ENCODE measurements at places on chromosomes 12 and 14.

- no peak for DNase-seq
These were observed 26.6 kb upstream of the GTF2A1 start for GRCh38 chr14:81247271-81247766.

- no peak for DNase-seq
These were observed 2.5 kb downstream of the ZBTB42 start for GRCh38 chr14:104803280-104803911.

DNA sequence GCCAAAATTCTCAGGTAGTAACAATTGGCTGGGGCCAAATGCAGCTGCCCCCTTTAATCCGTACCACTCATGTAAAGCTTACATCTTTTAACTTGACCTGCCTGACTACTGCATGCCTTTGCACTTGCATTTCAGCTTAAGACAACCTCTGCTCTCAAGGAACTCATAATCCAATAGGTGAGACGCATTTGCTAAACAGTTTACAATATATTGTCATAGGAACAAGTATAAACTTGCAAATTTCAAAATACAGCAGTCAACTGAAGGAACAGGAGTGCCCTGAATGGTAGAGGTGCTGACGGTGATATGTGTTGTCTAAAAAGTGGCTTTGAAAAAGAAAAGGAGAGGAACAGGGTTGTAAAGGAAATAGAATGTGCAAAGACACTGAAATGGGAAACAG lies 3.6 kb upstream of the BRMS1L start:
- no peak for DNase-seq

DNA sequence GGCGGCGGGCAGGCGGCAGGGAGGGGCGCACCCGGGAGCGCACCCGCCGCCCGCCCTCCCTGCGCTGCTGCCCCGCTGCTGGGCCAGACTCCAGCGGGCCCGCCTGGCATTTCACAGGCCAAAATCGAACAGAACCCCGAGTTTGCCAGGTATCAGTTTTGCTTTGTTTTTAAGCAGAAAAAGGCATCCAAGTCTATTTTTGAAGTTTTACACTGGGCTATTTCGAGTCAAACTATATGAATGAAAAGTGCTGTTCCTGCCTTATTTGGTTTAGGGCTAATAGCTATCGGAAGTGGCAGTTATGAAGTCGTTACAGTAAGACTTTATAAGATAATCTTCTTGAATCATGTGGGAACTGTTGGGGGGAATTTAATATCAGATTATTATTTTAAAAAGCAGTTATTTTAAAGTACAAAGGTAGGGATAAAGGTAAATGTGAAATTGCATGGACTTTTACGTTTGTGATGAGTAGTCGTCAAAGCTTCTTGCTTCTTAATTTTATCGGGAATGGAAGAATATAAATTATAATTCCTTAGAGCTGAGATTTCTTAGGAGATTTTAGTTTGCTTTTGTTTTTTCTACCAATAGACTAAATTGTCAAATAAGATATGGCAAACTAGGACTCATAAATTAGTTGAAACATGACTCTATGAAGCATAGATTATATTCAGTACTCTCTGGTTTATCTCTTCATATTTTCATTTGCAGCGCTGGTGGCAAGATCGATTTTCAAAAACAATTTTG lies 1.1 kb downstream of the MSRB3 start:
- DNase-seq: peak; percentile 7

GRCh38 chr14:99420711-99421110 lies 59.9 kb downstream of the SETD3 start:
- no peak for DNase-seq

- no peak for DNase-seq
These were observed 7.1 kb downstream of the MIA2 start for GRCh38 chr14:39240769-39241168.

DNA sequence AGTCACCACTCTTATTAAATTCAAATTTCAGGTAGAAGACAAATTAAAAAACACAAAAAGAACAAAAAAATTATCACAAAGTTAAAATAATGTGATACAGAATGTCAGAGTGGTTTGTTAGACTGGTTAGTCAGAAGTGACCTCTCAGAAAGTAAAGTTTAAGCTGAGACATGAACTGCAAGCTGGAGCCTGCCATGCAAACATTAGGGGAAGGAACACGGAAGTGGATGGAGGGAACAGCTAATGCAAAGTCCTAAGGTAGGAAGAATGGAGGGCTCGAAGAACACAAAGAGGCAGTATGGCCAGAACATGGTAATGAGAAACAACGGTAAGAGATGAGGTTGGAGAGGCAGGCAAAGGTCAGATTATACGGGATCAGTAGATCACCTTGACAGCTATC lies 41.7 kb downstream of the WDHD1 start:
- DNase-seq: no peak

- no peak for DNase-seq
These were observed 22.8 kb upstream of the USP44 start for GRCh38 chr12:95573951-95574576.

DNA sequence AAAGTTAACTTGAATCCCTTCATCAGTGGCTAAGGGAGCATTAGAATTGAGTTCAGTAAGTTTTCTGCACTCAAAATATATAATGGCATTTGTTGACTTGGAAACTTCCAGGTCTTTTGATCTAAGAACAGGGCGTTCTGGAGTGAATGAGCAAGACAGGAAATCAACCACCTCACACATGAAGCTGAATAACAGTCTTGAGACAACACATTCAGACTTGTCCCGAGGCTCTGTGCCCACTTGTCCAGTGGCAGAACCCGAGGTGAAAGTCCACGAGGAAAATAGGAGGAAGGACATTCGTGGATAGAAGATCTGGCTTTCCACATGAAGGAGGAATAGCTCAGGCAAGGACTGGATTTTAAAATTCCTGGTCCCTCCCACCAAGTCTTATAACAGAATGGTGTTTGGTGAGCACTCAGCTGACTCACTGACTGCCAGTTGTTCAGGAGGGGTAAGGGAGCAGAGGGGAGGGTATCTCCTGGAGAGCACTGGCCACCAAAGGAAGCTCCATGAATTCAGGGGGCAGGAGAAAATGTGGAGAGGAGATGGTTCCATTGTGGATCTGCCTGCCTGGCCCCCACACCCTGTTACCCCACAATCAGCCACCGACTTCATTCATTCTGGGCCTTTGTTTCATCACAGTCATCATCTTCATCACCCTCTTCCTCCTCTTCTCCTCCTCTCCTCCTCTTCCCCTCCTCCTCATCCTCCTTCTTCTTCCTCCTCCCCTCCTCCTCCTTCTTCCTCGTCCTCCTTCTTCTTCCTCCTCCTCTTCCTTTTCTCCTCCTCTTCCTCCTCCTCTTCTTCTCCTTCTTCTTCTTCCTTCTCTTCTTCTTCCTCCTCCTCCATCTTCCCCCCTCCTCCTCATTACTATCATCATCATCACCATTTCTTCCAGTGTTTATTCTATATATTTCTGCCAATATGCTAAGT lies 620.1 kb downstream of the MED13L start:
- DNase-seq: no peak

GRCh38 chr14:75144944-75145343 lies 18.1 kb upstream of the NEK9 start:
- no peak for DNase-seq

GRCh38 chr14:60327447-60328331 lies 78.7 kb downstream of the PPM1A start:
- peak; percentile 59 for DNase-seq

GRCh38 chr14:103194256-103195045 lies 71.2 kb downstream of the TNFAIP2 start:
- no peak for DNase-seq

DNA sequence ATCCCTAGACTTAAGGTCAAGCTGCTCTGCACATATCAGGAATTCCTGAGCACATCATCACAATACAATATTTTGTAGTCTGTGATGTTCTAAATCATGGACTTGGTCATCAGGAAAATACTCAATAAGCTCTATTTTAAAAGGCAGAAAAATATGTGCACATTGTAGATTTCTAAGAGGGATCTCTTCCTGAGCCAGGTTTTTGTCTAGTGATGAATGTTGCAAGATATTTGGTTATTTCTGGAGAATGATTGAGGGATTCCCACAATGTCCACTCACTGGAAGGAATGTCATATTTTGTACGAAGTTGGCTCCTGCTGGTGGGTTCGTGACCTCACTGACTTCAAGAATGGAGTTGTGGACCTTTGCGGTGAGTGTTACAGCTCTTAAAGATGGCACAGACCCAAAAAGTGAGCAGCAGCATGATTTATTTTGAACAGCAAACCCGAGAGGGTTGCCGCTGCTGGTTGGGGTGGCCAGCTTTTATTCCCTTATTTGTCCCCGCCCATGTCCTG lies 300.9 kb upstream of the DCN start:
- no peak for DNase-seq

DNA sequence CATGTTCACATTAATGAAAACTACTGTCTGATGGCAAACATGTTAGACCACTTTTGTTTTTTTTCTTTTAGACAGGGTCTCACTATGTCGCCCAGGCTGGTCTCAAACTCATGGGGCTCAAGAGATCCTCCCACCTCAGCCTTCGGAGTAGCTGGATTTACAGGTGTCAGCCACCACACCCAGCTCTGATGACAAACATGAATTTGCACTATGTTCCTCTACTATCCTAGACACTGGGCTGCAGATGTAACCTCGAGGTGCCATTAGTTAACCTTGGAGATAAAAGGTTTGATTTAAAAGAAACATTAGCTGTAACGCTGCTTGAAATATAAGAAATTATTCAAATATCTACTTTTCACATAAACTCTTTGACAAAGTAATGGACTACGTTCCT lies 8.1 kb downstream of the VPS37B start:
- no peak for DNase-seq

DNA sequence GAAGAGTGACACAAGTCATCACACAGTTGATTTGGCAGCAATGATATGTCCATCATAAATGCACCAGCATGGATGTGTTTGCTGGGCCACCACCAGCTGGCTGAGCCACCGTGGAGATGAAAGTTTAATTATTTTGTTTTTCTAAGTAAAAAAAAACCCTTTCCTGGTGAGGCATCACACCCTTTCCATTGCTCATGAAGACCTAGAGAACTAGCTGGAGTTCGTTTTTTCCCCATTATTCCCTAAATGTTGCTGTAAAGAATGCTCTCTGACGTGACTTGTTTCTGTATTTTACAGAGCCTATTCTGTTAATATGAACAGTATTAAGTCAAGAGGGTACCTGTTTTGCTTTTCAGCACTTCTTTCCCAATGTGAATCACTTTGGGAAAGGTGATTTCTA lies 257.9 kb downstream of the MSRB3 start:
- DNase-seq: no peak

DNA sequence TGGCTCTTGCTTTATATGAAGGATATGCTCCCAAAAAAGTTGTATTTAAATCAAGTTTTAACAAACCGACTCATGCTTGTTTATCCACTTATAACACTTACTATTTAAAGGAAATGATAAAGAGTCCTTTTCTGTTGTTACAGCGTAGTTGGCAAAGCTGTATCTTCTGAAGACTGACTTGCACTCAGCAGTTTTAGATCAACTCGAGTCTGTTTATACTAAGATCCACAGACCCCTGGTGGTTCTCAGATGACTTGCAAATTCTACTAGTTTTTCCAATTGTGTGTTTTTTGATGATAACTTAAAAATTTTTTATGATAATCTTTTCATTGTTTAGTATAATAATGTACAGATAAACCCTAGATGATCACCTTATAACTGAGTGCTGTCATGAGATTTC lies 475.8 kb downstream of the RGS6 start:
- DNase-seq: no peak

GRCh38 chr14:68403191-68404145 lies 389.4 kb downstream of the ZFP36L1 start:
- DNase-seq: no peak

GRCh38 chr14:24058260-24058950 lies 6.6 kb downstream of the CARMIL3 start:
- no peak for DNase-seq

All from activated CD4-positive, alpha-beta T cell treated with anti-CD3 and anti-CD28 coated beads, Interleukin-2, amount 50 U/mL, for 48 hours (primary cell).